Kidney (tissue), 22 donors: ENCODE measurements at places on chromosomes 3 and 15. TPM values are rescaled to one million over a fixed set of nuclear protein-coding genes. Genes with fewer than 3 reads are reported as not detected.

Gene ISLR
- total RNA-seq, result 30.2 TPM

Gene CEP19
- total RNA-seq, result 1.5 TPM

Gene PTPRG
- total RNA-seq, result 154 TPM

Gene C3orf49
- total RNA-seq, result not detected

Gene ST8SIA2
- 0.38 TPM for total RNA-seq

Gene C3orf70
- 2.8 TPM for total RNA-seq

Gene VEPH1
- total RNA-seq, result 17.8 TPM

Gene CLDN16
- total RNA-seq, result 27.3 TPM

Gene TUBGCP5
- total RNA-seq, result 19.1 TPM

Gene CLRN1
- total RNA-seq, result not detected

Gene PAK6
- 11.9 TPM for total RNA-seq

Gene ITPKA
- 0.66 TPM for total RNA-seq

Gene EFHB
- total RNA-seq, result 2.1 TPM

Gene TMCO5A
- total RNA-seq, result not detected

Gene LYSMD2
- total RNA-seq, result 11.7 TPM

Gene TLR9
- total RNA-seq, result 0.94 TPM

Gene PRSS50
- 0.35 TPM for total RNA-seq

Gene THPO
- 0.85 TPM for total RNA-seq

Gene SERINC4
- 0.13 TPM for total RNA-seq

Gene RTP3
- total RNA-seq, result not detected

Gene LCTL
- total RNA-seq, result not detected

Gene OPA1
- total RNA-seq, result 56.3 TPM
